ENCODE measurements at places on chromosomes 3 and 15. TPM values are rescaled to one million over a fixed set of nuclear protein-coding genes. Genes with fewer than 3 reads are reported as not detected.

DNA sequence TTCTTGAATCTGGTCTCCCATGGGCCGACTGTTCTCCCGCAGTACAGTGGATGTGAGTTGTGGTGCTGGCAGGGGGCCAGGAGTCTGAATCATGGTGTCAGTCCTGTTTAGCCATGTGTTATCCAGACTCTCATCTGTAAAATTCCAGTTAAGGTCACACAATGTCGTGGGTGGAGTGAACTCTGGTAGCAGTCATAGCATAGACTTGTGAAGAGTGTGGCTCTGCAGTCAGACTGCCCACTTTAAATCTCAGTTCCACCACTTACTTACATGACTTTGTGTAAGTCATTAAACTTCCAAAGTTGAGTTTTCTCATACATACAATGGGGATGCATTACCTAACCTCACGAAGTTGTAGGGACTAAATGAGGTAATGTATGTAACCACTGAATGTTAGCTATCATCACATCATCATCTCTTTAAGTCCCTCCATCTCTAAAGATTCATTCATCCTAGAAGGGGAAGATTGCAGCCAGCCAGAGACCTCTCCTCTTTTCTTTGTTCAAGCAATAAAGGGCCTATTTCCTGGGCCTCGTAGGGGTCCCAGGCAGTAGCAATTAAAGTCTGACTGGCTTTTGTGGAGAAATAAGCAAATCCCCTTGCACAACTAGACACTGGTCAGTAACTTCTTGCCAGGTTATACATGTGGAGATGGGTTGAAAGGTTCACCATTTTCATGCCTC, 93.9 kb downstream of the PCCB start:
- DNase-seq: peak; percentile 95

DNA sequence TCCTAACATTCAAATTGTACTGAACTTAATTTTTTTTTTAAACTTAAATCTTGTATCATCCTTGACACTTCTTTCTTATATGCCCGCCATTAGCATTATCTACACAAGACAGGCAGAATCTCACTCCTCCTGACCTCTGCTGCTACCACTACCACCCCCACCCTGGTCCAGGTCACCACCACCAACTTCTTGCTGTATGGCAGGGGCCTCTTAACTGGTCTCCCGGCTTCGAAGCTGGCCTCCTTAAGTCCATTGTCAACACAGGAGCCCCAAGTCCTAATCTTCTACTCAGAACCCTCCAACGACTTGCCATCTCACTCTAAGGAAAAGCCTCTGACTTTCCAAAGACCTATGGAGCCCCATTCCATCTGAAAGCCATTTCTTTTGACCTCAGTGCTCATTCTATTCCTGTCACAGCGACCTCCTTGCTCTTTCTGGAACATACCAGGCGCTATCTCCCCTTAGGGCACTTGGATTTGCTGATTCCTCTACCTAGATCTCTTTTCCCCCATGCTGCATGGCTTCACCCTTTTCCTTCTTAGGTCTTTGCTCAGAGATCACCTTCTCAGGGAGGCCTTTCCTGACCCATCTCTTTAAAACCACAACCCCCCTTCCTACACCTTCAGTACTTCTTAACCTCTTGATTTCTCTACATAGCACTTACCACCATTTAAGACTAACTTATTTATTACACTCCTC, 2.6 kb downstream of the PRC1 start:
- DNase-seq: no peak

GRCh38 chr15:78437107-78437761, 782 bp upstream of the IREB2 start:
- no peak for DNase-seq

- peak; percentile 57 for DNase-seq
Observed at GRCh38 chr3:123286308-123287023, 84.7 kb downstream of the SEC22A start.

- no peak for DNase-seq
Observed at GRCh38 chr3:17292556-17292955, 407.8 kb downstream of the PLCL2 start.

DNA sequence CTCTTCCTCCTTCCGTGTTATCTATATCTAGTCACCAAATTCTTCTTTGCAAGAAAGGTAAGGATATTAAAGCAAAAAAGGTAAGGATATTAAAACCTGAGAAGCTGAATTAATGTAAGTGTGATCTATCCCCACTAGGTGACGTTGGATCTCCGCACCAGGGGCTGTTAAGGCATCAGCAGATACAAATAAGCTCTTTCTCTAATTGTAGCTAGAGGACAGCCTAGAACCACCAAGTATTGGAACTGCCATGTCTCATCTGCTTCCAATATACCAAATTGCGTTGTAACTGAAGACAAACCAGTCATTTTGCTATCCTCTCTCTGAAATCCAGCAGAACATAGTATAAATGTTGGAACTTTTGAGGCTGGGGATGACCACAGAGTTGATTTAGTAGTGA, 471.2 kb upstream of the TGFBR2 start:
- DNase-seq: no peak

- peak; percentile 93 for DNase-seq
Observed at GRCh38 chr3:128993461-128994172, at the start of gene CFAP92. Gene CFAP92 (minus strand): TSS chr3:128994076. CDS start chr3:128993304, 772 bp downstream.

GRCh38 chr3:88180398-88180999, 30.7 kb downstream of the C3orf38 start:
- no peak for DNase-seq

- no peak for DNase-seq
Observed at GRCh38 chr3:197528190-197528589, 27.6 kb downstream of the BDH1 start.

DNA sequence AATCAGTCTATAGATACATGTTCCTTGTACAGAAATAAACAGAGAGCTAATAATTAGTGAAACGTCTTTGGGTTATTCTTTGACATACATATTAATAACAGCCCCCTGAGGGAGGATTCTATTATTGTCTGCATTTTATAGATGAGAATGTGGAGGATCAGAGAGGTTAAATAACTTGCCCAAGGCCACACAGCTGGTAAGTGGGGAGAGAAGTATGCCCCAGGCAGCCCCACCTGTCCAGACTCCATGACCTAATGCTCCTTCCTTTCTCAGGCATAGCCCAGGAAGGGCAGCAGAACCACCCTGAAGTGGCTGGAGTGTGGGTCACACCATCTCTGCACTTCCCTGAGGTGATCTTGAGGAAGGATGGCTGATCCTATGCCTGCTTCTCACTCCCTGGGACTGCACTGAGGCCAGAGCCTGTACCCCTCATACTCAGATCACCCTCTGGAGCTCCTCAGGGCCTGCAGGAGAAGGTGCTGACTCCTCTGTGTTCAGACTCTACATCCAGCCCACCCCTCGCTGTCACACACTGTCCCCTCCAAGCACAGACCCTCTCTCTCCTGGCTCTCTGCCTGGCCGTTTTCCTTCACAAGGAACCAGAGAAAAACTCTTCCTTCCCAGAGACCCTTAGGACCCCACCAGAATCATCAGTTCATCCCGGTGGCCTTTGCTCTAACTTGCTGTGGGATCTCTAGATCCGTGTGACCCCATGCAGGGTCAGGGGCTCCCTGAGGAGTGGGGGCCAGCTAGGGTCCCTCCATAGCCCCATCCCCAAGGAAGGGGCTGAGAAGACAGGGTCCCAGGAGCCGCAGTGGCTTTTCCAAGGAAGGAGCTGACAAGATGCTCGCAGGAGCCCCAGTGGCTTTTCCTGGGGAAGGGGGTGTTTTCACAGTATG, 4.4 kb upstream of the HHATL start:
- DNase-seq: peak; percentile 40

GRCh38 chr3:70974747-70975146, 608.8 kb downstream of the FOXP1 start:
- no peak for DNase-seq

- DNase-seq: no peak
Observed at GRCh38 chr3:50644561-50644960, 27.6 kb downstream of the MAPKAPK3 start.

DNA sequence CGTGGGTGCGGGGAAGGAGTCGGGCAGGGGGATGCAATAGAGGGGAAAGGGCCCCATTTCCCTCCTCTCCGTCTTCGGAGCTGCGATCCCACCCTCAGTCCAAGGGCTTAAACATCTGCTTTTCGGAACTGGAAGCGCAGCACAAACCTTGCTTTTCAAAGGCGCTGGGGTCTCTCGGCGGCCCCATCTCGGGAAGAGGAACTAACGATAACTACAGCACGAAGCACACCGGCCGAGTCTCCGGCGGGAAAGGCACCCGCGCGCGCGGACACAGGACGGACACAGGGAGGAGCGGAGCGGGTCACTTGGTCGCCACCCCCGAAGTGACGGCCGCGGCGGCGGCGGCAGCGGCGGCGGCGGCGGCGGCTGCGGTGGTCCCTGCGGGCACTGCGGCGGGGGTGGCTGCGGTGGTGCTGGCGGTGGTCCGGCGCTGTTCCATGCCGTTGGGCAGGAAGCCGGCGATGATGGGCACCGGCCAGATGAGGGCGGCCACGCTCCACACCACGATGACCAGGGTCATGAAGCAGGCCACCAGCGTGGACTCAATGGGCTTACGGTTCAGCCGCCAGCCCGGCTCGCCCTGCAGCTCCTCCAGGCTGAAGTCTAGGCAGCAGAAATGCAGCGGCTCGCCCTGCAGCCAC, 1.1 kb downstream of the TMEM158 start:
- DNase-seq: peak; percentile 82

GRCh38 chr3:178131801-178132200, 404.4 kb upstream of the KCNMB2 start:
- DNase-seq: no peak

GRCh38 chr15:60966746-60967145, 262.4 kb downstream of the RORA start:
- DNase-seq: no peak

GRCh38 chr3:20015525-20015924, 3.5 kb upstream of the PP2D1 start:
- no peak for DNase-seq

GRCh38 chr3:78728406-78729145, 1039.2 kb downstream of the ROBO1 start:
- peak; percentile 82 for DNase-seq

The UCN2 gene
- polyA plus RNA-seq: not detected

The ZNF662 gene
- 2.1 TPM for polyA plus RNA-seq

The GOLGA8Q gene
- not detected for polyA plus RNA-seq

The ILDR1 gene
- 7.1 TPM for polyA plus RNA-seq

The NR1I2 gene
- polyA plus RNA-seq: 39.6 TPM

The ROPN1 gene
- polyA plus RNA-seq: 0.44 TPM

The SAMD7 gene
- not detected for polyA plus RNA-seq

The RBPMS2 gene
- polyA plus RNA-seq: 7.3 TPM

The BMF gene
- polyA plus RNA-seq: 15.5 TPM

The FOXL2 gene
- not detected for polyA plus RNA-seq

The UMPS gene
- 20.3 TPM for polyA plus RNA-seq

The FAM162A gene
- 200 TPM for polyA plus RNA-seq

The PRR20G gene
- polyA plus RNA-seq: not detected
